Regular cardiac myocyte (primary cell): ENCODE measurements at places on chromosomes 11 and 22. TPM values are rescaled to one million over a fixed set of nuclear protein-coding genes. Genes with fewer than 3 reads are reported as not detected.

Gene PNPLA2
- 13.0 and 15.5 TPM in 2 replicates for total RNA-seq

Gene FADS3
- total RNA-seq = 92.8 and 113 TPM in 2 replicates

Gene FOLH1
- 0.28 TPM in 1 of 2 replicates, not detected in the other for total RNA-seq

Gene WNT11
- total RNA-seq = 0.19 and 0.85 TPM in 2 replicates

Gene CD82
- total RNA-seq = 6.7 and 29.3 TPM in 2 replicates

Gene RBMXL2
- total RNA-seq = under 0.01 TPM in 1 of 2 replicates, not detected in the other

Gene SMIM35
- not detected in 2 replicates for total RNA-seq

Gene OR8D4
- not detected in 2 replicates for total RNA-seq

Gene MMP8
- total RNA-seq = under 0.01 TPM in 1 of 2 replicates, not detected in the other

Gene FAM76B
- 15.0 and 18.9 TPM in 2 replicates for total RNA-seq

Gene GNAZ
- total RNA-seq = 0.96 and 1.4 TPM in 2 replicates

Gene BBS1
- total RNA-seq = 16.3 and 33.3 TPM in 2 replicates

Gene PIH1D2
- total RNA-seq = 1.4 and 1.9 TPM in 2 replicates

Gene PGM2L1
- 5.0 and 9.3 TPM in 2 replicates for total RNA-seq

Gene SWAP70
- 46.8 and 55.6 TPM in 2 replicates for total RNA-seq

Gene DEFB131B
- total RNA-seq = not detected in 2 replicates

Gene BTBD18
- total RNA-seq = not detected in 2 replicates

Gene C11orf16
- not detected in 2 replicates for total RNA-seq

Gene RHOD
- 6.2 and 6.5 TPM in 2 replicates for total RNA-seq

Gene ELFN2
- total RNA-seq = under 0.01 TPM in 1 of 2 replicates, not detected in the other
